ENCODE measurements at places on chromosomes 6 and 20.

GRCh38 chr6:44771647-44772415 lies 384.3 kb downstream of the CDC5L start:
- DNase-seq: peak; percentile 62

DNA sequence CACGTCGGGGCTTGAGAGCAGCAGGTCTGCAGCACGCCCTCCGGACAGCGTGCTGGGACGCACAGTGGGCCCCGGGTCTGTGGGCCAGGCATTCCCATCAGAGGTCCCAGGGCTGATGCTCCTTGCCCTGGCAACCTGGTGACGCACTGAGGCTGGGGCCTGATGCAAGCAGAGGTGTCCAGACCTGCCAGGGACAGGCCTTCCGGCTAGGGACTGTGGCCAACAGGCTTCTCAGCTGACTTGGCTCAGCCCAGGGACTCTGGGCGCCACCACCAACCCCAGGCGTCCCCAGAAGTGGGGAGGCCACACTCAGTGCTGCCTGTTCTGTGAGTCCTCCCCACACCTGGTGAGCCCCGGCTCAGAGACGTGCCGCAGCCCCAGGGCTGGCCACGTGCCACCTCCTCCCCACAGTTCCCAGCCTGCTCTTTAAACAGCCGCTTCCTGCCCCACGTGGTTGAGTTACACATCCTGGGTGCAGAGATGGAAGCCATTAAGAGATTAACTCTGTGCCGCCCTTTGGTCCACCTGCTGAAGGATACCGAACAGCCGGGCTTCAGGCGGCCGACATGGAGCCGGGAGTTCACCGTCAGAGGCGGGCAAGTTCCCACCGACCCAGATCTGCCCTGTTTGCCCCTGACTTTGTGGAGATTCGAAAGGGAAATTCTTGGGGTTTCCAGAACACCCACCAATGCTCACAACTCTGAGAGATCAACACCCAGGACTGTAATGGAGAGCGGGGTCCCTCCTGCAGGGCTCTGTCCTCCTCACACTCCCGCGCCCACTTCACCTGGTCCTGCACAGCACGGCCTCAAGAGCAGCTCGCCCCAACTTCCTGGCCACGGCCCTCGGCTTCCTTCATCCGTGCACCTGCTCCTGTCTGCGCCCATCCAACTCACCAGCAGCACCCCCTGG lies 37.6 kb upstream of the ZBP1 start:
- peak; percentile 84 for DNase-seq

GRCh38 chr6:99520855-99521632 lies 5.8 kb upstream of the USP45 start:
- peak; percentile 96 for DNase-seq

GRCh38 chr6:106411643-106412200 lies 51.2 kb downstream of the CRYBG1 start:
- DNase-seq: no peak

DNA sequence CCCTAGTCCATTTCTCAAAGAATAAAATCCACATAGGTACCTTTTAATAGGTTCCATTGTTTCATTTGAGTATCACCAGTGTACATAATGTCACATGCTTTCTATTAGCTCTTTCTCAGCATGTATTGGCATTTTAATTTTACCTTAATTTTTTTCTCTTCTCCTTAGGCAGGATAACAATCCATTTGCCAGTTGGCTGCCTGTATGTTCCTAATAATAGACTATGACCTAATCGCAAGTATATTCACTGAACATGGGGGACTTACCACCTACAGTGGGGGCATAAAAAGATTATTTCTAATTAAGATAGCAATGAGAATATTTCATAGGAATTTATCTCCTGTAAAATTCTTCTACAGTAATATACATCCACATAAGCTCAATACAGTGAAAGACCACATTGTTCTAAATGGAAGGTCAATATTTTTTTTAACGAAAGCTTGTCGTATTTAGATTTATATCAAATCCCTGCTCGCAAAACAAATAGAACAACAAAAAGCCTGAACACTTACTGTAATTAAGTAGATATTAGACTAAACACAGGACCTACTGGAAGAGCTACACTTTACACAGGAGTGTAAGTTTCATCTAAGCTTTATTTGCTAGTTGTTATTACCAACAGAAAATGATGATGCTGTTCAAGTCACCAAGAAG lies 76.4 kb downstream of the OGFRL1 start:
- DNase-seq: no peak

GRCh38 chr6:20933057-20933788 lies 399.0 kb downstream of the CDKAL1 start:
- no peak for DNase-seq
